Uterus (tissue), 4 donors: ENCODE measurements at places on chromosomes 1 and 21.

DNA sequence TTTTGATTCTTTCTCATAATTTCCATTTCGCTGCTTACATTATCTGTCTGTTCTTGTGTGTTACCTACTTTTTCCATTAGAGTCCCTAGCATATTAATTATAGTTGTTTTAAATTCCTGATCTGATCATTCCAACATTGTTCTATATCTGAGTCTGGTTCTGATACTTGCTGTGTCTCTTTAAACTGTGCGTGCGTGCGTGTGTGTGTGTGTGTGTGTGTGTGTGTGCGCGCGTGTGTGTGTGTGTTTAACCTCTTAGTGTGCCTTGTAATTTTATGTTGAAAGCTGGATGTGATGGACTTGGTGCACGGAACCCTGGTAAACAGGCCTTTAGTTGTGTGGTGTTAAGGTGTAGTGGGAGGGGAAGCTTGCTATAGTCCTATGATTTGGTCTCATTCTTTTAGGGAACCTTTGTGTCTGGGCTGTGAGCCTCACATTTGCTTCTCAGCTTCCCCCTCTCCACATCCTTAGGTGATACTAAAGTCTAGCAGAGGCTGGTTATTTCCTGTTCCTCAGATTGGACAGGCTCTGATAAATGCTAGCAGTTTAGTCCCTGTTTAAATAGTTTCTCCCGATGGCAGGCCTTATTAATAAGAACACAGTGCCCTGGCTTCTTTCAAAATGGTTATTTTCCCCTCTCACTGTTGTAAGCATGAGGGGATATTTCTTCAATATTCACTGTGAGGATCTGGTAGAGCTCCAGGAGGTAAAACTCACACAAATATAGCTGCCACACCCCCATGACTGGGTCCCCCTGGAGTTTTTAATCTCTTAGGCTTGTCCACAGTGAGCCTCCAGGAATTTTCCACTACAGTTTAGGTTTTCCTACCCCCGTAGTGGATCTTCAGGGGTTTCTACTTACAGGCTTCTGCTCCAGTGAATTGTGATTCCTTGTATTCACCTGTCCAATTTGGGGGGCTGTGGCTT, 118.3 kb downstream of the GALNT2 start:
- no peaks in the 10 kb centered on the region for H3K27me3 ChIP-seq
- DNase-seq = no peak
- no peaks in the 10 kb centered on the region for H3K4me1 ChIP-seq
- H3K36me3 ChIP-seq = no peaks in the 10 kb centered on the region
- no peak overlapping the region for H3K27ac ChIP-seq
- no peak overlapping the region for H3K4me3 ChIP-seq

DNA sequence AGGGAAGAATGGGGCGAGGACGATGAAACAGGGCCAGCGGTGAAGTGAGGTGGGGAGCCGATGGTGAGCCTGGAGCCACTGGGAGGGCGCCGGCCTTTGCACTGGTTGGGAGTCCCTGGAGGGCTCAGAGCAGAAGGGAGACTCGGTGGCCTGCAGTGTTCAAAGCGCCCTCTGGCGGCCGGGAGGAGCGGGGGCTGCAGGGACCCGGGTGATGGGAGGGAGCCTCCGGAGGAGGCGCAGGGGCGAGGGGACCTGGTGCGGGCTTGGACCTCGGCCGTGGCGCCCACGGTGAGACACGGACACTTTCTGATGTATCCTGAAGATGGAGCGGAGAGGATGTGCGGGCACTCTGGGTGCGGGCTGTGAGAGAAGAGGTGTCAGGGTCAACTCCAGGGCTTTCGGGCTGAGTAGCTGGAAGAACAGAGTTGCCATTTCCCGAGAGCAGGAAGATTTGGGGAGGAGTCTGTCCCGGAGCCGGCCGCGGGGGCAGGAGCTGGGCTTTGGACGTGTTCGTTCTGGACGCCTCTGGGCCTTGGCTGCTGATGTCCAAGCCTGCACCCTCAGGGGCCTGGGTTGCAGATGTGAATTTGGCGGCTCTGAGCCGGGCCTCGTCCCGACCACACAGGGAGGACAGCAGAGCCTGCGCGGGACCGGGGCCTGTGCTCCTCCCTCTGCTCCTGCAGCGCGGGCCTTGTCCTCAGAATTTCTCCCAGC, 29.7 kb downstream of the HEYL start:
- H3K36me3 ChIP-seq = no peaks in the 10 kb centered on the region
- no peak overlapping the region for H3K27ac ChIP-seq
- no peak overlapping the region for H3K4me3 ChIP-seq

DNA sequence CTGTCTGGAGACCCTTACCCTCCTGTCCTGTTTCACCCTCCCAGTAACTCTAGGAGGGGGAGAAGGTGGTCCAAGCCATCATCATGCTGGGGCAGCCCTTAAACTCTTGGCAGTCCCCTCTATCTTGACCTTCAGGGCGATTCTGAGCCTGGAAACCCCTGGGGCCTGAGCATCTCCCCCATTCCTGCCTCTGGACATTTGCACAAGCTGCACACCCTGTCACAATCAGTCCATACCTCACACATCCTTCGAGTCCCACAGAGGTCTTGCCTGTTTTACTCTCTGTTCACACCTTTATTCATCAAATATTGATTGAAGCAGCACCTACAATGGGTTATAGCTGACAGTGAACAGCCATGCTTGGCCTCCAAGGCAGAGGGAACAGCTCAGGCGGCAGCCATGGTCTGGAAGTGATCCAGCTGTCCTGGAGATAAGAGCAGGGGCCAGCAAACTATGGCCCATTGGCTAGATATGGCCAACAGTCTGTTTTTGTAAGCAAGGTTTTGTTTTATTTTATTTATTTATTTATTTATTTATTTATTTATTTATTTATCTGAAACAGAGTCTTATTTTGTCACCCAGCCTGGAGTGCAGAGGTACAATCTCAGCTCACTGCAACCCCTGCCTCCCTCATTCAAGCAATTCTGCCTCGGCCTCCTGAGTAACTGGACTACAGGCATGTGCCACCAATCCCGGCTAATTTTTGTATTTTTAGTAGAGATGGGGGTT, 7.1 kb upstream of the FAM131C start:
- H3K27ac ChIP-seq = no peak overlapping the region
- no peak overlapping the region for H3K4me3 ChIP-seq

GRCh38 chr1:185645162-185645640, 89.0 kb upstream of the HMCN1 start:
- H3K36me3 ChIP-seq = no peaks in the 10 kb centered on the region
- H3K27me3 ChIP-seq = no peaks in the 10 kb centered on the region
- no peak overlapping the region for H3K27ac ChIP-seq
- no peak for DNase-seq

DNA sequence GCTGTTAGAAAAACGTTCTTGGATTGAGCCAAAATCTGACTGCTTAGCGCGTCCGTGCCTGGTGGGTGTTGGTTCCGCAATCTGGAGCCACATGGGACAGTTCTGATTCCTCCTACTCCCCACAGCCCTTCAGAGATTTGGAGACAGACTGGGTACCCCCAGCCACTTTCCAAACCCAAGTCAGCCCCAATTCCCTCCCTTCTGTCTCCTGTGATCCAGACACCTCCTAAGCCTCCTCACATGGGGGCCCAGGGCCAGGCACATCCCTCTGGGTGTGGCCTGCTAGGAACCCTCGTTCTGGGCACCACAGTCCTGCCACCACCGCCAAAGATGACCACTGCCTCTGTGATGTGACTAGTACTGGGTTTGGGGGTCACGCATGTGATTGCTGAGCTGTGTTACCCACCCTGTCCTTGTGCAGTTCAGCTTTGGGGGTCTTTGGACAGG, 4.8 kb downstream of the PLA2G5 start:
- H3K27me3 ChIP-seq = no peaks in the 10 kb centered on the region
- no peak overlapping the region for H3K27ac ChIP-seq
- H3K4me1 ChIP-seq = no peaks in the 10 kb centered on the region
- H3K36me3 ChIP-seq = no peaks in the 10 kb centered on the region

DNA sequence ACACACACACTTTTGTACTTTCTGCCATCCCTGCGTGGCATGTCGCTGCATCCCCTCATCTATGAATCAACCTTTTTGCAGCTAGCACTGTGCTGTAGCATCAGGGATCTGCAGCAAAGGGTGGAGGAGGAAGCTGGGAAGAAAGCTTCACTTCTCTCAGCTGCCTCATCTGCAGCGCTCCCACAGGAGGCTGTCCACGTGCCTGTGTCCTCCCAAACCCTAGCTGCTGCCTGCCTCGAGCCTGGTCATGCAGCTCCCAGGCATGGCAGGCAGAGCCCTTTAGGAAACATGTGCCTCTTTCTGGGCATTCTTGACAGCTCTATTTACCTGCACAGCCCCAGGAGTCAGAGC, 262.1 kb upstream of the SGIP1 start:
- DNase-seq = peak; percentile 56
- no peaks in the 10 kb centered on the region for H3K27me3 ChIP-seq
- no peak overlapping the region for H3K4me3 ChIP-seq
- peaks cover 5% of the 10 kb centered on the region for H3K4me1 ChIP-seq
- no peaks in the 10 kb centered on the region for H3K36me3 ChIP-seq

DNA sequence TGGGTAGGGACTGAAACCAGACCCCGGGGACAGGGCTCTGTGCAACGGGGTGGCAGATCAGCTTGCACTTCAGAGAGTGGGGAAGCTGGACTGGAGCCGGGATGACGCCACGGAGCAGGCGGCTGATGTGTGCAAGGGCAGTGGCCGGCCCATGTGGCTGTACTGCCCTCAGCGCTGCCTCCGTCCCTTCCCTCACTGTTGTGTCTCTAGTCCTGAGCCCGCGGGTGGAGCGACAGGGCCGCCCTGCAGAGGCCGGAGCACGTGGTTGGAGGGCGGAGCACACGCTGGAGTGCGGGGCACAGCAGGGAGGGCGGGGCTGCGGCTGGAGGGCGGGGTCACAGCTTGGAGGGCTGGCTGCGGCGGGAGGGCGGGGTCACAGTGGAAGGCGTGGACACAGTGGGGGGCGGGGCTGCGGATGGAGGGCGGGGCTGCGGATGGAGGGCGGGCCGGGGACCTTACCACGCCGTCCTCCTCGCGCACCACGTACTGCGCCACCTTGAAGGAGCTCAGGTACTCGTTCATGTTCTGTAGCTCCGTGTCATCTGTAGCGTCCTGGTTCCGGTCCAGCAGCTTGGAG, 52.4 kb downstream of the CHD5 start:
- no peaks in the 10 kb centered on the region for H3K4me1 ChIP-seq
- H3K4me3 ChIP-seq = no peak overlapping the region
- peak; percentile 44 for DNase-seq
- no peaks in the 10 kb centered on the region for H3K36me3 ChIP-seq
- no peaks in the 10 kb centered on the region for H3K27me3 ChIP-seq

GRCh38 chr1:154768456-154769125, 101.5 kb downstream of the KCNN3 start:
- H3K36me3 ChIP-seq = no peaks in the 10 kb centered on the region
- H3K4me3 ChIP-seq = no peak overlapping the region
- H3K27ac ChIP-seq = peak overlapping the region; percentile 87
- peak; percentile 39 for DNase-seq

- H3K27ac ChIP-seq = no peak overlapping the region
- no peaks in the 10 kb centered on the region for H3K36me3 ChIP-seq
- peak; percentile 64 for DNase-seq
Observed at GRCh38 chr1:210143465-210144062, 89.0 kb upstream of the SERTAD4 start.

DNA sequence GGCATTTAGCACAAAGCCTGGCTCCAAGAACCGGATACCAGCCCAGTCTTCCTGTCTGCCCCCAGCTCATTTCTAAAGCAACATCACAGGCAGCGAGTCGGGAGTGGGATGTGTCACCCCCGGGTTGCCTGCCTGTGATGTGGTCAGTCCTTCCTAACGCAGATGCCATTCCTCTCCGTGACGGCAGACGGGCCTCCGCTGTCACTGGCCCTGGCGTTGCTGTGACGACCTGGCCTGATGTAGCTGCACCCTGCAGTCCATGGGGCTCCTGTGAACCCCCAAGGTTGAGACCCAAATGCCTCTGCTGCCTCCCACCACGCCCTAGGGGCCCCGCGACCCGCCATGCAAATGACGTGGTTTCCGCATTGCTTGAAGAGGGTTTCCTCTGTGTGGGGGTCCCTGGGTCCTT, 12.3 kb downstream of the TNFRSF1B start:
- H3K4me3 ChIP-seq = no peak overlapping the region
- DNase-seq = peak; percentile 48
- H3K27ac ChIP-seq = peak overlapping the region; percentile 90
- no peaks in the 10 kb centered on the region for H3K27me3 ChIP-seq

- no peaks in the 10 kb centered on the region for H3K4me1 ChIP-seq
- H3K36me3 ChIP-seq = no peaks in the 10 kb centered on the region
- no peak overlapping the region for H3K27ac ChIP-seq
- no peaks in the 10 kb centered on the region for H3K27me3 ChIP-seq
- no peak for DNase-seq
- H3K4me3 ChIP-seq = no peak overlapping the region
Observed at GRCh38 chr1:43841321-43842174, 92.1 kb upstream of the ARTN start.

- no peak for DNase-seq
- H3K36me3 ChIP-seq = no peaks in the 10 kb centered on the region
- no peak overlapping the region for H3K4me3 ChIP-seq
- H3K27me3 ChIP-seq = no peaks in the 10 kb centered on the region
- H3K27ac ChIP-seq = peak overlapping the region; percentile 54
Observed at GRCh38 chr21:38758501-38759214, 47.1 kb upstream of the ETS2 start.

- no peaks in the 10 kb centered on the region for H3K27me3 ChIP-seq
- H3K36me3 ChIP-seq = no peaks in the 10 kb centered on the region
- no peaks in the 10 kb centered on the region for H3K4me1 ChIP-seq
- no peak overlapping the region for H3K27ac ChIP-seq
- no peak overlapping the region for H3K4me3 ChIP-seq
- DNase-seq = no peak
Observed at GRCh38 chr1:65330021-65330420, 20.7 kb downstream of the DNAJC6 start.

DNA sequence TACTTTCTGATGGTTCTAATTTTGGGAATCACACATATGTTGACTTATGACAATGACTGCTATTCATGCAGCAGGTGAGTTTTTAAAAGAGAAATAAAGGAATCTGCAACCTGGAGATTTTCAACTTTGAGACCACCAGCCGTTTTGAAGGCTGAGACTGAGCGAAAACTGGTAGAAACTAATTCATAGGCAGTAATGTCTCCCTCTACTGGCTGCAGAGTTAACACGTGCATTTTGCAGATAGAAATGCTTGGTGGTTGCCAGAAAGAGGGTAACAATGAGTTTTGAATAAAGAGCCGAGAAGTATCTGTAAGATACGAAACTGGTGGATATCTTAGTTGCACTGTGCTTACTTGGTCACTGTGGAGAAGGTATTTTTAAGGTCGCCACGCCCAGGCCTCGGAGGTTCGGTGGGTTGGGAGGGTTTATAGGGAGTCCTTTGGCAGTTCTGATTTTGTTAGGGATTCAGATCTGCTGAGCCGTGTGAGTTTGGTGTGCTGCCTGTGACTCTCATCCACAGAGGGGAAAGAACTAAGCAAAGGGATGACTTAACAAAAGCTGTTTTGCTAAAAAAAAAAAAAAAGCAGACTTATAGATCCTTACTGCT, 83.0 kb downstream of the RYR2 start:
- no peaks in the 10 kb centered on the region for H3K27me3 ChIP-seq
- DNase-seq = no peak
- H3K36me3 ChIP-seq = no peaks in the 10 kb centered on the region
- no peaks in the 10 kb centered on the region for H3K4me1 ChIP-seq

- no peak for DNase-seq
- no peaks in the 10 kb centered on the region for H3K27me3 ChIP-seq
- H3K27ac ChIP-seq = no peak overlapping the region
- no peaks in the 10 kb centered on the region for H3K36me3 ChIP-seq
Observed at GRCh38 chr1:29607236-29607635, 370.9 kb downstream of the PTPRU start.
